GM04503 (cell line): ENCODE measurements at places on chromosomes 2 and 18.
A peak's percentile ranks its signal among the peaks of the same experiment; 100 is the strongest.

- no peak for DNase-seq
These were observed 101.3 kb upstream of the ST3GAL5 start for GRCh38 chr2:85990084-85990483.

DNA sequence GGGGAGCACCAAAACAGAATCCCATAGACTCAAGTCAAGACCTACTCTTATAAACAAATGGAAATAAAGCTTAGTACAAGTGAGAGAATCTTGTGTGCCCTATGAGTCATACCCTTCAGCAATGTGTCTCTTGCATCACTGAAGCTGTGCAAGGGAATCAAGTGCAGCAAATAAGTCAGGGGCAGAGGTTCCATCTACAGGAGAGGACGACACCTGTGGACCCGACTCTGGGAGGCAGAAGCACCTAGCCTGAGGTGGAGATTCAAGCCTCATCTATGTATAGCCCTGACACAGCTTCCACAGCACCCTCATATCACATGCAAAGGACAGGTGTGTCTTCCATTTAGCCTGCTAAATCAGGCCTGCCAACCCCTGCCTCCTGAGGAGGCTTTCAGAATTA is 298.2 kb downstream of the CNTNAP5 start:
- DNase-seq: no peak

DNA sequence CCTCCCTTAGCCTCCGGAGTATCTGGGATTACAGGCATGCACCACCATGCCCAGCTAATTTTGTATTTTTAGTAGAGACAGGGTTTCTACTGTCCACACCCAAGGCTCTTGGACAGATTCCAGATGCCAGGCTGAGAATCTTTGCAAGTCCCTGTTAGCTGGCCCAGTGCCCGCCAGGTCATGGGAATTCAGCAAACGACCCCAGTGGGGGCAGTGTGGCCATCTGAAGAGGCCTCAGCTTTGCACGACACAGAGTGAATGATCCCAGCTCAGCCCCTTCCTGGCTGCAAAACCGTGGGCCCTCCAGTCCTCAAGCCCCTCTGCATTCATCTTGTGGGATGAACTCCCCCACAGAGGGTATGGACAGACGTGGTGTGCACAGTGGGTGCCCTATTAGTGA is 179.5 kb upstream of the ID2 start:
- no peak for DNase-seq

- DNase-seq: peak; percentile 94
These were observed 124.4 kb downstream of the INHBB start for GRCh38 chr2:120470041-120470965.

DNA sequence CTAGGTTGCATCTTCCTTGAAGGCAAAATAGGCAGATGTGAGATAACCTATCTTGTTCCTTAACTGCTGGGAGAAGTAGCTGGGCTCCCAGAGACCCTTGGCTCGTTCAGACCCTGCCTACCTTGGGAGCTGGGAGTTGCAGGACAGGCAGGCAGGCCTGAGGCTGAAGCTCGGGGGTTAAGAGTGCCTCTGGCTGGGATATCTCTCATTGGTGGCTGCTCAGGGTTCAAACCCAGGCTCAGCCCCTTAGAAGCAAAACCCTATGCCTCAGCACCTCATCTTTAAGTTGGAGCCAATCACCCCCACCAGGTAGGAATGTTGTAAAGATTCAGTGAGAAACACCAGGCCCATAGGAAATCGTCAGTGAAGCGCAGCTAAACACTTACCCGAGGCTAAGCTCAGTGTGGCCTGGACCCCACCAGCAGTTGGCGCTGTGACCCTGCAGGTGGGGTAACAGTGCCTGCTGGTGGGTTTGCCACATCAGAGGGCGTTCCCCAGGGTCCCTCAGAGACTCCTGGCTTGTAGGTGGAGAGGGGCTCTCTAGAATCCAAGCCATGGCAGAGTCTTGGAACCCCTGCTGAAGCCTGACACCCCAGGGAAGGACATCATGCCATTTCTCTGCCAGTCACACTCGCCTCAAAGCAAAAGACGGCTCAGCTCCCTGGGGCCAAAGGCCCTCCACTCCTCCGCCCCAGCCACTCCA is 54.6 kb upstream of the GPR17 start:
- DNase-seq: no peak

DNA sequence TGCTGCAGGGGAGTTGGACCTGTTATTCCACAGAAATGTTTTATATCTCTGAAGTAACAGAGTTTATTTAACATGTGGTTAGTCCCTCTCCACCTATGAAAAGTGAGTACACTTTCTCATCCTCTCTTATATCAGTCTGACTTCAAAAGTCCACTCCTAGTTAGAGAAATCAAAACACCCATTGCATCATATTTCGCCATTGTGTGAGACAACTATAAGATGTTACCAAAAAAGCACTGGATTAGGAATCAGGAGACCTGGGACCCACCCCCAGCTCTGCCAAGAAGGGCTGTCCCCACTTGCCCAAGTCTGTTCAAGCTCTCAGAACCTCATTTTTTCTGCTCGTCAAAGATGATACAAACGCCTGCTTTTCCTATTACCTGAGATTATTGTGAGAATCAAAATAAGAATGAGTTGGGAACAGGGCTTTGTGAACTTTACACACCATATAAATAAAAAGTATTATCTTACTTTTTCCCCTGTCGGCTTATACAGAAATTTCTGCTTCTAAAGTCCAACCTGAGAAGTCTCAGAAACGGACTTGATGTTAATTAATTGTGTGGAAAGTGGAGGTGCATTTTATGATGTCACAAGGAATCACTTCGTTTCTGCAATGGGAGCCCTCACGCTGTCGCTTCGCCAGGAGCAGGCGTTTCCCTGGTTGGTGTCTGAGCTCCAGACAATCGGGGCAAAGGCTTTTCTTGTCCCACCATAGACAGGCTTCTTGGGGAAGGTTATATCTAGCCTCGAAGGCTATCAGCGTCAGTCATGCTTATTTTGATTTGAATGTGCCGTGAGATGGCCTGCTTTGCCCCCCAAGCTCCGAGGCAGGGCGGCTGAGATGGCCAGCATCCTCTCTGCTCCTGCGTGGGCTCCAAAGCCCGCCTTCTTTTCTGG is 89.6 kb upstream of the ZNF516 start:
- no peak for DNase-seq

GRCh38 chr2:105362862-105363591 is 25.7 kb downstream of the C2orf49 start:
- no peak for DNase-seq

- no peak for DNase-seq
These were observed 45.2 kb downstream of the FAM117B start for GRCh38 chr2:202679980-202680379.

- DNase-seq: no peak
These were observed 242.1 kb upstream of the RND3 start for GRCh38 chr2:150729495-150729955.

- peak; percentile 1 for DNase-seq
These were observed 2185.6 kb upstream of the CELF4 start for GRCh38 chr18:39751161-39751560.

DNA sequence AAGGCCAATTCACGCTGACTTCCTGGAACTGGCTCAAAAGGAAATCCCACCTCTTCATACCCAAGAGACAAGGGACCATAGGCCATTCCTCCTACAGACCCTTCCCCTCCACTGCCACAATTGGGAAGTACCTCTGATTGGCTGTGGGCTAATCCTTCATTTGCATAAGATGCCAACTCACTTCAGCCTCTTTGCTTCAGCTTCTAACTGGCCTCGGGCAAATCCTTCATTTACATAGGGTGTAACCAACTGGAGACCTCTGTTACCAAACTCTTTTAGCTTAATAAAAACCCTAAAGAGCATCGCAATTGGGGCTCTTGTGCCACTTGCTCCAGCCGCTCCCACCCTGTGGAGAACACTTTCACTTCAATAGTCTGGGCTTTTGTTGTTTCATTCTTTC is 38.2 kb downstream of the MC2R start:
- no peak for DNase-seq

DNA sequence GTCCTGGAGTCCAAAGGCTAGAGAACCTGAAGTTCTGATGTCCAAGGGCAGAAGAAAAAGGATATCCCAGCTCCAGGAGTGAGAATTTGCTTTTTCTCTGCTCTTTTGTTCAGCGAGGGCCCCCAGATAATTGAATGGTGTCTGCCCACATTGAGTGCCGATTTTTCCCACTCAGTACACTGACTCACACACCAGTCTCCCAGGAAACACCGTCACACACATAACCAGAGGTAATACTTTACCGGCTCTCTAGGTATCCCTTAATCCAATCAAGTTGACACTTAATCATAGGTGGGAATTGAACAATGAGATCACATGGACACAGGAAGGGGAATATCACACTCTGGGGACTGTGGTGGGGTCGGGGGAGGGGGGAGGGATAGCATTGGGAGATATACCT is 161.5 kb downstream of the WDR7 start:
- no peak for DNase-seq

DNA sequence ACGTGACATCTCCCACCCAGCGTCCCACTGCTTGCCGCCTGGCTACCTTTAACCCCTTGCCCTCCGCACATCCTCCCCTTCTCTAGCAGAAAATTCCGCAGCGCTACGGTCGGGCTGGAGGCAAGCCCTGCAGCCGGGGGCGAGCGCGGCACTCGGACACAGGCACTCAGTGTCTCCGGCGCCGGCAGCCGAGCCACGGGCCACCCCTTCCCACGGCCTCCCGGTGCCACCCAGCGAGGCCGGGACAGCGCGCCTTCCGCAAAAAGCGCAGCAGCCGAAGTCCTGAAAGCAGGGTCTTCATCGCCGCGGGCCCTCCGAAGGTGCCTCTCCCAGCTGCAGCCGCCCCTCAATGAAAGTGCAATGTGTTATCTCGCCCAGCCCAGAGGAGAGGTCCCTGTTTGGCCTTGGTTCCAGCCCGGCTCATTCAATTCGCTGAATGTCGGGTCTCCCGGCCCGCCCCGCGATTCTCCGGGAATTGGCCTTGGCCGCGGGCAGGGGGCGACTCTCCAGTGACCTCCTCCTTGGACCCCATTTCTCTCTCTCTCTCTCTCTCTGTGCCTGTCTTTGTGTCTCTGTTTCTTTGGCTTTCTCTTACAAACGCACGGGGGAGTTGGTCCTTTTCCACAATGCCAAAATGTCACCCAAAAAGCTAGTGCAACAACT is 1.1 kb downstream of the DLGAP1 start:
- no peak for DNase-seq

GRCh38 chr2:45344502-45344901 is 266.6 kb downstream of the SRBD1 start:
- no peak for DNase-seq

DNA sequence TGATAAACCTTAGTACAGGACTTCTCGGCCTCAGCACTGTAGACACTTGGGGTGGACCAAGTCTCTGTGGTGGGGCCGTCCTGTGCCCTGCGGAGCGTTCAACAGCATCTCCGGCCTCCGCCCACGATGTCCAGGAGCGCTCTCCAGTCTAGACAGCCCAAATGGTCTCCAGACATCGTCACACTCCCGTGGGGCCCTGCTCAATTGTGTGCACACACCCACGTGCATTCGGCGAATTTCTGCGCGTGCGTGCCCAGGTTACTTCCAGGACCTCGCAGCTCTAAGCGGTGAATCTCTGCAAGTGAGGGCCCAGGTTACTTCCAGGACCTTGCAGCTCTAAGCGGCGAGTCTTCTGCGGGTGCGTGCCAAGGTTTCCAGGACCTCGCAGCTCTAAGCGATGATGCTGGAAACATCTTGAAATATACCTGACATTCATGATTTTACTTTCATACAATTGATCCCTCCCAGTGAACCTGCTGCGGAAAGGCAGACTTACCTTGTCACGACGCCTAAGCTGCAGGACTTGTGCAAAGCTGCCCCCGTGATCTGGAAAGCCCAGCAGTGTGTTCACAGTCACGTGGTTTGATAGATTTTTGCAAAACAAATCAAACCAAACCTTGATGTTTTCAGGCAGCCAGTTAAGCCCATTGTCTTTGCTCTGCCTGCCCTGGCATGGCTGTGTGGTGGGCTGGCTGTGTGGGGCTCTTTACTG is 16.1 kb upstream of the OTOS start:
- DNase-seq: no peak

GRCh38 chr2:10256515-10257031 is 46.1 kb upstream of the HPCAL1 start:
- DNase-seq: no peak

GRCh38 chr2:68272246-68272994 is 20.1 kb upstream of the PPP3R1 start:
- no peak for DNase-seq

GRCh38 chr2:5589183-5589582 is 103.0 kb upstream of the SOX11 start:
- DNase-seq: no peak

- DNase-seq: no peak
These were observed 14.4 kb downstream of the GPR55 start for GRCh38 chr2:230910546-230911177.

- DNase-seq: peak; percentile 38
These were observed 52.9 kb downstream of the PPP1R1C start for GRCh38 chr2:182038576-182038975.

DNA sequence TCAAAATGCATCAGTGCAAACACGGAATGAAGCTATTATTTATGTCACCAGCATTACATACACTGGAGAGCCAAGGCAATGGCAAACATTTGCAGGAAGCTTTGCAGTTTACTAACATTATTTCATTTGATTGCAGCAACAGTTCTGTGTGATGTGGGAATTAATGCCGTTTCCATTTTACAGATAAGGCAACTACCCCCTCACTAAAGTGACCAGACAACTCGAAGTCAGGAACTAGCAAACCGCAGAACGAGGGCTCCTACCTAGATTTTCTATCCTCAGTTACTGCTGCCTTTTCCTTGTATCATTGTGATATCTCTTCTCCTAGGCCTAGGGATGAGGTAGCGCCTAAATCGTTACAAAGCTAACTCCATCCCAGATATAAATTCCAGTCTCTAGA is 85.5 kb downstream of the COLEC12 start:
- DNase-seq: no peak

DNA sequence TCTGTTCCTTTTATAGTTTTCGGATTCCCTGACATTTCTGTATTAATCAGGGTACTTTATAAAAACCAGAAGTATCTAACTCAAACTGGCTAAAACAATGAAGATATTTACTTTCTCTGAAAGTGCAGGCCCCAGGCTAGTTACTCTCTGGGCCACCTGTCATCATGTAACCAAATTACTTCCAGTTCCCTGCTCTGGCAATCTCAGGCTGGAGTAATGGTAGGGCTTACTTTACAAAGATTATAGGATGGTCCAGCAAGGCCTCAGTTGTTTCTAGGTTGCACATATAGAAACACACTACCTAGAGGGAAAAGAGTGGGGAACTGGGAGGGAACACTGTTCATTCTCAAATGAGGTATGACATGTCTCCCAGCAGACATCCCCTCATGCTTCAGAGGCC is 74.8 kb downstream of the CHST9 start:
- DNase-seq: no peak

GRCh38 chr2:221397187-221397586 is 174.9 kb downstream of the EPHA4 start:
- no peak for DNase-seq

DNA sequence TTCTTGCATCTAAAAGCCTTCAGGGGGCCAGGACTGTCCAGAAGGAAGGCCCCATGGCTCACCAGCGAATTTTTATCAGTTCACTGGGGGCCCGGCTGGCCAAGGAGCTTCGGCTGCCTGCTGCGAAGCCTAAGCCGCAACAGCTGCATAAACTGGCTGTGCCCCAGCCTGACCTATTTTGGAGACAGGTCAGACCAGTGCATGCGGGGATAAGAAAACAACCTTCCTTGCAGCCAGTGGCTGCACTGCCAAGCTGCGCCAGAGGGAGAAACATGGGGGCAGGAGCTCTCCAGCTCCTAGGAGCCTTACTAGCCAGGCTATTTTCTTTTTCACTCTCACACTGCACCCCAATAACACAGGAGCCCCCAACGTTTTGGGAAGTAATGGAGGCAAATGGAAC is 15.2 kb downstream of the PAX3 start:
- no peak for DNase-seq

GRCh38 chr2:177275743-177276055 is 11.2 kb upstream of the NFE2L2 start:
- no peak for DNase-seq

- no peak for DNase-seq
These were observed 325.5 kb upstream of the HS6ST1 start for GRCh38 chr2:128644156-128644555.
